ENCODE measurements at places on chromosomes 3 and 15.

DNA sequence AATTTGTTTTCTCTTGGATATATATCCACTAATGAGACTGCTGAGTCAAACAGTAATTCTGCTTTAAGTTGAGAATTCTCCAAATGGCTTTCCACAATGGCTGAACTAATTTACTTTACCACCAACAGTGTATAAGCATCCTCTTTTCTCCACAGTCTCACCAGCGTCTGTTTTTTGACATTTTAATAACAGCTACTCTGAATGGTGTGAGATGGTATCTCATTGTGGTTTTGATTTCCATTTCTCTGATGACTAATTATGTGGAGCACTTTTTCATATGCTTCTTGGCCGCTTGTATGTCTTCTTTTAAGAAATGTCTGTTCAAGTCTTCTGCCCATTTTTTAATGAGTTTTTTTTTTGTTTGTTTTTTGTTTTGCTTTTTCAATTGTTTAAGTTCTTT lies 206.2 kb downstream of the CTNNB1 start:
- H3K4me1 ChIP-seq = no peaks in the 10 kb centered on the region
- H3K4me3 ChIP-seq = no peak overlapping the region
- DNase-seq = no peak
- no peaks in the 10 kb centered on the region for H3K36me3 ChIP-seq
- H3K27me3 ChIP-seq = no peaks in the 10 kb centered on the region

DNA sequence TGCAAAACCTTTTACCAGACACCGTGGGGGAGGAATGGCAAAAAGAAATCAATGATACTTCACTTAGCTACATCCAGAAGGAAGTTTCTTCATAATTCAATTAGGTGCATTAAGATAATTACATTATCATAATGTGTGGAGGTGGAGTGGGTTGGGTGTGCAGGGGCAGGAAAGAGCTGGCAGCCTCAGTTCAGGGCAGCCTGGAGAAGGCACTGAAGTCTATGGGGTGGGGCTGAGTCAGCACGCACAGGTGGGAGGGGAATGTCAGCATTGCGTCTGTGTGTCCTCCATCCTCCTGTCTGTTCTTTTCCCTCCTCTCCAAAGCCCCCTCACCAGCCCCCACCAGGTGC lies 278.8 kb downstream of the GABRG3 start:
- H3K27me3 ChIP-seq = no peaks in the 10 kb centered on the region
- H3K36me3 ChIP-seq = no peaks in the 10 kb centered on the region
- DNase-seq = no peak
- H3K4me3 ChIP-seq = no peak overlapping the region
- no peaks in the 10 kb centered on the region for H3K4me1 ChIP-seq
- no peak overlapping the region for H3K27ac ChIP-seq

- H3K36me3 ChIP-seq = no peaks in the 10 kb centered on the region
- H3K4me3 ChIP-seq = no peak overlapping the region
- H3K27me3 ChIP-seq = no peaks in the 10 kb centered on the region
These were observed 200.2 kb upstream of the GOLGA6L4 start for GRCh38 chr15:84035399-84035766.

GRCh38 chr3:161991901-161992540 lies 495.4 kb downstream of the OTOL1 start:
- H3K4me1 ChIP-seq = no peaks in the 10 kb centered on the region
- no peak for DNase-seq
- no peak overlapping the region for H3K27ac ChIP-seq
- no peaks in the 10 kb centered on the region for H3K36me3 ChIP-seq
- H3K4me3 ChIP-seq = no peak overlapping the region

DNA sequence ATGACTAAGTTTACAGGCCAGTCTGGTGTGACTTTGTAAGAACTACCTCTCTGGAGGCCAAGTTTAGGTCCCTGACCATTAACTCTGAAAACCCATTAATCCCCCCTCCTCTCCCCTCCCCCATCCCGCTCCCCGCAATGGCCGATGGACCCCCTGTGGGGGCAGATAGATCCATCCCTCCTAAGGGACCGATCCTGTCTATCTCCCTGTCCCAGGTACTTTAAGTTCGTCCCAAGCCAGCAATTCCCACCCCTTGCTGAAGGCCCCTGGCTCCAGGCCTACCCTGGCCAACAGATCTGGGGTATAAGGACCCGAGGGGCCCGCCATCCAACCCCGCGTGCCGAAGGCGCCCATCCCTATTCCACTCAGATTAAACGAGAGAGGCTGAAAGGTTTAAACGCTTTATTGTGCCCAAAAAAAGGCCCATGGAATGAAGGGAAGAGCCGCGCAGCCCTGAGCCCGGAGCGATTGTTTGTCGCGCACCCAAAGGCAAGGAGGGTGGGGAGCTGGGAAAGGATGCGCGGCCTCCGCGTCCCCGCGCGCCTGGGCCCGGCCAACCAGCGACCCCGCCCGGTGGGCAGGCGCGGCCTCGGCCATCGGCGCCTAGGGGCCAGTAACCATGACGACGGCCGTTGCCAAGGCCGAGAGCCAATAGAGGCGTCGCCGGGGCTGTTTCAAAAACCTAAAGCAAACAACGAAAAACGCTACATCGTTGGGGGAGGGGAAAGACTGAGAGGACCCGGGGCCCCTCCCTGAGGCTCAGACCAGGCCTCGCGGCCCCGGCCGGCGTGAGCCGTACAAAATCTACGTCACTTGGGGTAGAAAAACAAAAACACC lies 35.9 kb downstream of the HMCES start:
- H3K27me3 ChIP-seq = no peaks in the 10 kb centered on the region
- H3K27ac ChIP-seq = peak overlapping the region; percentile 81
- H3K36me3 ChIP-seq = no peaks in the 10 kb centered on the region
- peak; percentile 47 for DNase-seq
- peaks cover 16% of the 10 kb centered on the region for H3K4me1 ChIP-seq
- peak overlapping the region; percentile 94 for H3K4me3 ChIP-seq

DNA sequence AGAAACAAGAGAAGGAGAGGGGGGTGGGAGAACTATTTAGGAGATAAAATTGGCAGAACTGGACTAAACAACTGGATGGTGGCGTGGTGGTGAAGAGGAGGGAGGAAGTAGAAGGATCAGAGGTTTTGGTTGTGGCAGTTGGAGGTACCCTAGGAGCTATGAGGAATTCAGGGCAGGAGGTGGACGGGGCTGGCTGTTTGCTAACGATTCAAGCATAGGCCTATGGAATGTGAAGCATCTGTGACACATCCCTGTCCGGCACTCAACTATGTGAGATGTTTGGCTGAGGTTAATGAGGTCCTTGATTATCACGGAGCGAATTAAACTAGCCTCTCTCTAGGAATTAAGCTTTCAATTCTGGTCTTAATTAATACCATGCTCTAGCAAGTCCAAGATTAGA lies 13.5 kb downstream of the TARS3 start:
- H3K4me3 ChIP-seq = no peak overlapping the region
- no peak overlapping the region for H3K27ac ChIP-seq
- H3K4me1 ChIP-seq = no peaks in the 10 kb centered on the region
- H3K36me3 ChIP-seq = peaks cover 44% of the 10 kb centered on the region

- no peak for DNase-seq
- no peaks in the 10 kb centered on the region for H3K36me3 ChIP-seq
- H3K27ac ChIP-seq = no peak overlapping the region
- no peaks in the 10 kb centered on the region for H3K4me1 ChIP-seq
- H3K4me3 ChIP-seq = no peak overlapping the region
- H3K27me3 ChIP-seq = no peaks in the 10 kb centered on the region
These were observed 40.8 kb upstream of the SLC6A11 start for GRCh38 chr3:10775259-10775658.

GRCh38 chr3:173371848-173372487 lies 25.6 kb upstream of the NLGN1 start:
- no peak overlapping the region for H3K4me3 ChIP-seq
- H3K4me1 ChIP-seq = no peaks in the 10 kb centered on the region
- DNase-seq = no peak

DNA sequence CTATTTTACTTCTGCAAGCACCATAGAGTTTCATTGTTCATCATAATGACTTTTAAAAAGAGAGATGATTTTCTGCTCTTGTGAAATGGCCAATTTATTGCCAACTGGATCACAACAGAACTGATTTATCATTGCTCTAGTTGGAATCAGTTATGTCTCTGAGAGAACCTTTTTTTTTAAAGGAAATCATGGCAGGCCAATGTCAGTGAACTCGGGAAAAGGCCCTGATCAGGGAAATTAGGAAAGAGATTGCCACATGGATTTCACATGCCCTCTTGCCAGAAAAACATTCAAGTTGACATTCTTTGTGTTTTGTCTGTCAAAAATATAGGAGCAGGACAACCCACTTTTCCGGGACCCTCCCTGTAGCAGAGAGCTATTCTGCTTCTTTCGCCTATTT lies 12.6 kb upstream of the SLC25A26 start:
- no peak overlapping the region for H3K27ac ChIP-seq
- H3K36me3 ChIP-seq = no peaks in the 10 kb centered on the region
- no peak overlapping the region for H3K4me3 ChIP-seq

DNA sequence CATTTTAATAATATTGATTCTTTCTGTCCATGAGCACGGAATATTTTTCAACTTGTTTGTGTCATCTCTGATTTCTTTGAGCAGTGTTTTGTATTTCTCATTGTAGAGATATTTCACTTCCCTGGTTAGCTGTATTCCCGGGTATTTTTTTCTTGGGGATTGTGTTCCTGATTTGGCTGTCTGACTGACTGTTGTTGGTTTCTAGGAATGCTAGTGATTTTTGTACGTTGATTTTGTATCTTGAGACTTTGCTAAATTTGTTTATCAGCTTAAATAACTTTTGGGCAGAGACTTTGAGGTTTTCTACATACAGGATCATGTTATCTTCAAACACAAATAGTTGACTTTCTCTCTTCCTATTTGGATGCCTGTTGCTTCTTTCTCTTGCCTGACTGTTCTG lies 418.8 kb upstream of the ALCAM start:
- H3K27ac ChIP-seq = no peak overlapping the region
- H3K36me3 ChIP-seq = no peaks in the 10 kb centered on the region
- DNase-seq = no peak
- H3K4me1 ChIP-seq = no peaks in the 10 kb centered on the region
- H3K4me3 ChIP-seq = no peak overlapping the region
- H3K27me3 ChIP-seq = no peaks in the 10 kb centered on the region

- no peaks in the 10 kb centered on the region for H3K27me3 ChIP-seq
- H3K27ac ChIP-seq = no peak overlapping the region
- H3K36me3 ChIP-seq = no peaks in the 10 kb centered on the region
- no peak for DNase-seq
- H3K4me1 ChIP-seq = no peaks in the 10 kb centered on the region
- H3K4me3 ChIP-seq = no peak overlapping the region
These were observed 132.2 kb downstream of the FNDC3B start for GRCh38 chr3:172171396-172172075.

- no peak overlapping the region for H3K4me3 ChIP-seq
- no peaks in the 10 kb centered on the region for H3K4me1 ChIP-seq
- no peaks in the 10 kb centered on the region for H3K36me3 ChIP-seq
These were observed 255.6 kb upstream of the NECTIN3 start for GRCh38 chr3:110816008-110816407.

DNA sequence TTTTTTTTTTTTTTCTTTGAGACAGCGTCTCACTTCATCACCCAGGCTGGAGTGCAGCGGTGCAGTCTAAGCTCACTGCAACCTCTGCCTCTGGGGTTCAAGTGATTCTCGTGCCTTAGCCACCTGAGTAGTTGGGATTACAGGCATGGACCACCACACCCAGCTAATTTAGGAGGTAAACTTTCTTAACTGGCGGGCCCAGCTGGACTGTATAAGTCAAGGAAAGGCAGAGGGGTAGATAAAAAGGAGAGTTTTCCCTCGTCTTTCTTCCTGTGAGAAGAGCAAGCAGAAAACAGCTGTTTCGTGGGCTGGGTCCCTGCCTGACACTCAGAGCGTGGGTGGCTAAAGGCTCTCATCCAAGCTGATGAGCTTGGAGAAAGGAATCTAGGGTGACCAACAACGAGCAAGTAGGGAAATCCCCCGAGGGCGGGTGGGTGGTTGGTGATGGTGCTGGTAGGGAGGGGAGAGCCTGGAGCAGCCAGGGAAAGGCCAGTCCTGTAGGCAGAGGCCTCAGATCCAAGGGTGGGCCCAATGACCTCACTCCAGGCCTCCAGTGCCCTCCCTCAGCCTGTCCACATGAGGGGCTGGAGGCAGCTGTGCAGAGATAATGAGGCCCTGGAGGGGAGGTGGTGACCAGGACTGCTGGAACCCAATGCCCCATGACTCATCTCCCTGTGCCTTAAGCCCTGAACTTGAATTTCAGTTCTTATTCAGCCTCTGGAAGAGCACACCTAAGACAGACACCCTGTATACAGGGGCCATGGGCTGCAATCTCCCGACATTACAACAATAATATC lies 43.1 kb upstream of the LIMD1 start:
- no peak overlapping the region for H3K4me3 ChIP-seq
- DNase-seq = no peak
- no peaks in the 10 kb centered on the region for H3K27me3 ChIP-seq

DNA sequence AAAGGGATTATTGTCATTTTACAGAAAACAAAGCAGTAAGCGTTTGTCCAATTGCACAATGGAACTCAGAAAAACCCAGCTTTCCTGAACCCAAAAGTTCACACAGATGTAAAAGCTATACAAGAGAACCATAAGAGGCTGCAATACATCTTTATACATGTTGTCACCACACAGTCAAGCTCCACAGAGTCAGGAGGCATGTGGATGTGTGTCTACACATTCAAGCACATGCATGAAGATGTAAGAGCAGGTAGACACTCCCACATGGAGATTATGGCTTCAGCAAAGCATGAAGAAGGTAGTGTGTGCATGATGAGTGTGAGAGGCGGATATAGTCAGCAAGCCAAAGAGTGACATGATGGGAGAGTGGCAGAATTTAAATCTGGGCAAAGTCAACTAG lies 124.7 kb upstream of the THBS1 start:
- H3K4me1 ChIP-seq = no peaks in the 10 kb centered on the region
- H3K27me3 ChIP-seq = no peaks in the 10 kb centered on the region
- no peak overlapping the region for H3K4me3 ChIP-seq
- no peak for DNase-seq

- H3K4me1 ChIP-seq = peaks cover 17% of the 10 kb centered on the region
- DNase-seq = no peak
- H3K27me3 ChIP-seq = no peaks in the 10 kb centered on the region
- H3K36me3 ChIP-seq = no peaks in the 10 kb centered on the region
- peak overlapping the region; percentile 59 for H3K27ac ChIP-seq
These were observed 42.8 kb downstream of the C2CD4B start for GRCh38 chr15:62122249-62122648.

DNA sequence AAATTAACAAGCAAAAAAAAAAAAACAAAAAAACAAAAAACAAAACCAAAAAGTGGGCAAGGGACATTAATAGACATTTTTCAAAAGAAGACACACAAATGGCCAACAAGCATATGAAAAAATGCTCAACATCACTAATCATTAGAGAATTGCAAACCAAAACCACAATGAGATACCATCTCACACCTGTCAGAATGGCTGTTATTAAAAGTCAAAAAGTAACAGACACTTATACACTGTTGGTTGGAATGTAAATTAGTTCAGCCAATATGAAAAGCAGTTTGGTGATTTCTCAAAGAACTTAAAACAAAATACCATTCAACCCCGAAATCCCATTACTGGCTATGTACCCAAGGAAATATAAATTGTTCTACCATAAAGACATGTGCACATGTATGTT lies 222.4 kb upstream of the CD96 start:
- no peaks in the 10 kb centered on the region for H3K36me3 ChIP-seq
- H3K27ac ChIP-seq = no peak overlapping the region
- H3K4me3 ChIP-seq = no peak overlapping the region
- no peaks in the 10 kb centered on the region for H3K27me3 ChIP-seq
- DNase-seq = no peak

GRCh38 chr15:45314960-45315359 lies 62.9 kb downstream of the SLC28A2 start:
- no peaks in the 10 kb centered on the region for H3K4me1 ChIP-seq
- no peaks in the 10 kb centered on the region for H3K36me3 ChIP-seq
- H3K27me3 ChIP-seq = no peaks in the 10 kb centered on the region
- no peak overlapping the region for H3K27ac ChIP-seq
- no peak overlapping the region for H3K4me3 ChIP-seq
- DNase-seq = no peak

GRCh38 chr3:147838652-147839051 lies 429.5 kb downstream of the ZIC1 start:
- no peak overlapping the region for H3K4me3 ChIP-seq
- DNase-seq = no peak
- no peaks in the 10 kb centered on the region for H3K36me3 ChIP-seq
- no peaks in the 10 kb centered on the region for H3K4me1 ChIP-seq
- H3K27ac ChIP-seq = no peak overlapping the region

Measured in effector memory CD4-positive, alpha-beta T cell (primary cell).